Stimulated activated CD4-positive, alpha-beta T cell treated with anti-CD3 and anti-CD28 coated beads, Interleukin-4, amount 100 ng/mL, for 4 hours (primary cell): ENCODE measurements at places on chromosomes 6 and 20.

DNA sequence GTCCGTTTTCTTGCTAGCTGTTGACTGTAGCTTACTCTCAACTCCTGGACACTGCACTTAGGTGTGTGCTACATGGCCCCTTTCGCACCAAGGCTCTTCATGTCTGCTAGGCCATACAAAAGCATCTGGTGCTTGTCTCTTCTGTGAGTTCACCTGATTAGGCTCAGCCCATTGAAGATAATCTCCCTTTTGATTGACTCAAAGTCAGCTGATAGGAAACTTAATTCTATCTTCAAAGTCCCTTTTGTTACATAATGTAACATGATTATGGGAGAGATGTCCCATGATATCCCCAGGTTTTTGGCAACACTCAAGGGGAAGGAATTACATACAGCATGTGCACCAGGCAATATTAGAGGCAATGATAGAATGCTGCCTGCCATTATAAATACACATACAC is 263.0 kb upstream of the JAG1 start:
- DNase-seq: no peak

- DNase-seq: no peak
These were observed 317.8 kb downstream of the C6orf118 start for GRCh38 chr6:164991573-164991972.

DNA sequence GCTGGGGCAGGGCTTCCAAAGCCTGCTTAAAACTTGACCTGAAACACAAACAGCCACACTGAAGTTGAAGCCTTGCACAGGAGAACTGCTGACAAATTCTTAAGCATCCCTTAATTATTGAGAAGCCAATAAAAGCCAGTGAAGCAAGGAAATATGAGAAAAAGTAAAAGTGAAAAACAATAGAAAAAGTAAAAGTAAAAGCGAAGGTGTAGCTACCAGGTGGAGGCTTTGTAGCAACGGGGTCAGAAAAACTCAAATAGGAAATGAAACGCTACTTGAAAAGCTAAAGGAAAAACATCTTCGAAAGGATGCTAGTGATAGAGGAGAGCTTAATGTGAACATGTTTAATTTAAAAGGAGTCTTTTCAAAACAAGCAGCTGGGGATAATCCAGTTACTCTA is 97.4 kb downstream of the IRF4 start:
- no peak for DNase-seq

DNA sequence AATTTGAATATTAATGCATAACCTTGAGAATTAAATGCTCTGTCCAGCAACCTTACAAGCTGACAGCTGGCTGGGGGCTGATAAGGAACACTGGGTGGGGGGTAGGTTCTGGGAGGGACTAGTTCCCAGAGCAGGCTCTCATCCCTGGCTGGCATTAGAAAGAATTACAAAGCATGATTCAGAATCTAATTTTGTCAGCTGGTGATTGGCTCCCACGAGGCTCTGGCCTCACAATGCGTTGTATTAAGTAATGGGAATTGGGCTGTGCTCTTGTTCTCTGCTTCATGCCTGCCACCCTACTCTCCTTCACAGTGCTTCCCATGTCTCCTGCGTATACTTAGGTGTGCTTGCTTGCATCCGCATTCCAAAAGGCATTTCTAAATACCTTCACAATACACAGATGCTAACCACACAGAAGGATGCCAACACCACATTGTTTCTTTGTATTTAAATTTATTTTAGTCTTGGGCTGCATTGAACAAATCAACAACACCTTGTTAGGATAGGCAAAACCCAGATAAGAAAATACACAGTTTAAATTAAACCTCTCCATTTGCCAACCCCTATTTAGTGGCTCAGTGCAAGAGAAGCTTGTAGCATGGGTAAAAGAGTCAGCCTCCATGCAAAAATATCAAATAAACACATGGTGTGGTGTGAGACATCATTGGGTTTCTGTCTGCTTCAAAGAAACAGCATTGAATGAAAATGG is 434.5 kb upstream of the JAG1 start:
- DNase-seq: no peak

DNA sequence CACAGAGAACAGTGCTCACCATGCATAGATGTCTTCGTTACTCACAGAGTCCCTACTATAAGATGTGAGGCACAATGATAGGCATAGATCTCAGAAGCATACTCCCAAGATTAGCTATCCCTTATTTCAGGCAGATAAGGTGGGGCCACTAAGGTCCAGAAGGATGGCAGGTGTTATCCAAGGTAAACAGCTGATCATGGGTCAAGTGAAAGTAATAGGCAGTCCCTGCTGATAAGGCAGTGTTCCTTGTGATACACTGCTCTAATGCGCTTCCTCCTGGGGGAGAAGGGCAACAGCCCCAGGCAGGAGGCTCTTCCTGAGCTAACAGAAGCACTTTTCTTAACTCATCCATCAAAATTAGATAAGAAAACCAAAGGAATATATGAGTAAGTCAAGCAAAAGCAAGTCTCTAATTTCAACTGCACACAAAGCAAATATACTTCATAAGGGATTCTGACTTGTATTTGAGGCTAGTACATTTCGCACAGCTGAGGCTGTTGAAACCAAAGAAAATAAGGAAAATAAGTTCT is 42.2 kb downstream of the METTL24 start:
- no peak for DNase-seq

DNA sequence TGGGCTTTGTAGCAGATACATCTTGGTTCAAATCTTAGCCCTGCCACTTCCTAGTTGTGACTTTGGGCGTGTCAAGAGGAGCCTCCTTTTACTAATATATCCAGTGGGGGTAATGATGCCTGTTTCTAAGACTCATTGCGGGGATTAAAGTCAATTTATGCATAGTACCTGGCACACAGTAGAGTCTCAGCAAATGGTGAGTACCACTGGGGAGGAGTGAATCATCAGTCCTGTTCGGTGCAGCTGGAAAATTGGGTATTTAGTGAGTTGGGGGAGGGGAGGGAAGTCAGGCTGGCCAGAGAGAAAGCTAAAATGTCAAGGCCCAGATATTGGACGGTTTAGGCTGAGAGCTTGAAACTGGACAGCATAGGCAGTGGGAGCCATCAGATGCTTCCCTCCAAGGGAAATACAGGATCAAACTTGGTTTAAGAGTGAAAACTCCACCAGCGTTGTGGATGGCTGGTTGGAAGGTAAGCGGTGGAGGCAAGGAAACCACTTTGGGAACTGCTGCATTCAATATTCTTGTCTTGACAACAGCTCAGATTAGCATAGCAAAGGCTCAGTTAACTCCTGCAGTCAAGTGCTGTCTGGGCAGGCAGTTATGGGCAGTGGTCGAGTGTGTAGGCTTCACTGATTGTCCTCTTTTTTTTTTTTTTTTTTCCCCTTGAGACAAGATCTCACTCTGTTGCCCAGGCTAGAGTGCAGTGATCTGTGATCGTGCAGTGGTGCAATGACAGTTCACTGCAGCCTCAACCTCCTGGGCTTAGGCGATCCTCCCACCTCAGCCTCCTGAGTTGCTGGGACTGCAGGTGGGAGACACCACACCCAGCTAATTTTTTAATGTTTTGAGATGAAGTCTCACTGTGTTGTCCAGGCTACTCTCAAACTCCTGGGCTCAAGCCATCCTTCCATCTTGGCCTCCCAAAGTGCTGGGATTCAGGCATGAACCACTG is 12.9 kb downstream of the PPP1R16B start:
- DNase-seq: no peak

GRCh38 chr6:168837254-168838036 is 396.5 kb downstream of the SMOC2 start:
- DNase-seq: no peak

DNA sequence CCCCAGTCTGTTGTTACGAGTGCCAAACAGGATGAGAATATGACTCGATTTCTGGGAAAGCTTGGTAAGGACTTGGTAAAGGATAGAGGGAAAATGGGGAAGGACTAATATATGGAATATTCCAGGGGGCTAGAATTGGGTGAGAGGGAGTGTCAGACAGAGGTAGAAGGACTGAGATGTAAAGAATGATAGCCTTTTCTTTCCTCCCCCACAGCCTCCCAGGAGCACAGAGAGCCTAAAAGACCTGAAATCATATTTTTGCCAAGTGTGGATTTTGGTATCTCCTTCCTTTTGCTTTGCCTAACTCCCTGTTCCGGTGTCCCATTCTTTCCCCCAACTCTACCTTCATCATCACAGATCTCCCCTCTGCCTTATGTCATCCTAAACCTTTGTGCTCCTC is 3.1 kb downstream of the MSH5 start:
- DNase-seq: no peak

DNA sequence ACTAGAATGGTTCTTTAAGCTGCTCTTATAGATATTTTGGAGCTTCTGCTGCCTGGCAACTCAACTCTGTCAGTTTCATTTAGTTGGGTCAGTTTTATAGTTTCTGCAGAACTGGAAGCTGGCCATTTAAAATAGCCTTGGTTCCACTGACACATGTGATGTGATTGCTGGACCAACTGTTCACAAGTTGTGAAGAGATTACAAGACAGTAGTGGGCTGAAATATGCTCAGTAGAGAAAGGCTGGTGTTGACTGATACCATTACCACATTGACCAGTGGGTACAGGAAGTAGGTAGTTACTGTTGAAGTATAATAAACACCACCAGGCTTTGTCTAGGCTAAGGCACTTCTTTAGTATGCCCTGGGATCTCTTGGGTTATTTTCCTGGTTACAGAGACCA is 39.0 kb downstream of the BCKDHB start:
- DNase-seq: no peak

- DNase-seq: no peak
These were observed 64.0 kb downstream of the VEGFA start for GRCh38 chr6:43833996-43834390.

GRCh38 chr20:12808006-12808567 is 200.7 kb upstream of the SPTLC3 start:
- no peak for DNase-seq

- no peak for DNase-seq
These were observed 265.4 kb downstream of the RIMS1 start for GRCh38 chr6:72151742-72152141.

GRCh38 chr6:110256366-110256765 is 76.1 kb downstream of the CDC40 start:
- DNase-seq: no peak

DNA sequence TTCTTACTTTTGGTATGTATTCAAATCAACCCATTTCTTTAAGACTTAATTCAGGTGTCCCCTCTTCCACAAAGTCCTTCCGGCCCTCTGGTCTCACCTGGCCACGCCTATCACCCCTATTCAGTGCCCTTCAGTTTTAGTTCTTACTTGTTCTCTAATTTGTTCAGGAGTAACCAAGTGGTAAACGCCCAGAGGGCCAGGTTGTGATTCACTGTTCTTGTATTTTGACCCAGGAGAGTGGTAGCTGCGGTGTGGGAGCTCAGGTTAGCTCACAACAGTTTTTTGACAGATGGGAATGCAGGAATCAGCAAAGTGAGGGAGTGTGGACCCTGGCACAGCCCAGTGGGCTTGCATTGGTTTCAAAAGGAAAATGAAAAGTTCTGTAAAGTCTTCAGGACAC is 81.7 kb upstream of the RIPOR2 start:
- DNase-seq: no peak

DNA sequence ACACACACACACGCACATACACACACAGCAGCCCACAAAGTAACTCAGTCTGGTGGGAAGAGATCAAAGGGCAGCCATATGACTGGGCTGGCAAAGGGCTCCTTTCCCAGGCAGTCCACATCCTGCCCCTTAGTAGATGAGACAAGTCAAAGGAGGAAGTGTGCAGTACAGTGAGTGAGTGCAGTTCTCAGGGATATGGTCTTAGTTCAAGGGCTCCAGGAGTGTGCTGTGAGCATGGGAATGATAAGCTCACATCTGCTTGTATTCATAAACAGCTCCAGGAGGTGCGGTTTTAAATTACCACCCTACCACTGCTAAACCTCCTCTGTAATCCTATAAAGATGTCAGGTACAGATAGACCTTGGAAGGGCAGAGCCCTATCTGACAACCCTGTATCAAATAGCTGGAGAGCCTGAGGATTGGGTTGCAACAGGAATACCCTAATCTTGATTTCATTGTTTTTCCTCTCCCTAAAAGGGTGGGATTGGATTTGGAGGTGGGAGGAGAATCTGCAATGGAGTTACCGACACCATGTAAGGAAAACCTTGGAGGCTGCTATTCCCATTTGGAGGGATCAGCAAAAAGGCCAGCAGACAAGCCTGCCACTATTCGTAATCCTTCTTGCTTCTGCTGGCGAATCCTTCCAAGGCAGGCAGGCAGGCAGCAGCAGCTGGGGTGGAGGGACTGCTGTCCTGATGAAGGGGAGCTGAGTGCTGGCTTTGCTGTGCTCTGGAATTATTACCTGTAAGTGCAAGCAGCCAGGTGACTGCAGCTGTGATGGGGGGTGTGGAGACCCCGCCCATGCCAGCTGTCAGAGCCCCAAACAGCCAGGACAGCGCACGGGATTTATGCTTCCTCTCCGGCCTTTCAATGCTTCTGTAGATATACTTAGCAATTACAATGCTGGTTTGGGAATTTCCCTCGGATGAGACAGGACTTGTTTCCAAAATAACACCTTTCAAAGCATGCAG is 342.7 kb downstream of the PRL start:
- no peak for DNase-seq

GRCh38 chr6:100801036-100801435 is 80.1 kb downstream of the ASCC3 start:
- DNase-seq: no peak

DNA sequence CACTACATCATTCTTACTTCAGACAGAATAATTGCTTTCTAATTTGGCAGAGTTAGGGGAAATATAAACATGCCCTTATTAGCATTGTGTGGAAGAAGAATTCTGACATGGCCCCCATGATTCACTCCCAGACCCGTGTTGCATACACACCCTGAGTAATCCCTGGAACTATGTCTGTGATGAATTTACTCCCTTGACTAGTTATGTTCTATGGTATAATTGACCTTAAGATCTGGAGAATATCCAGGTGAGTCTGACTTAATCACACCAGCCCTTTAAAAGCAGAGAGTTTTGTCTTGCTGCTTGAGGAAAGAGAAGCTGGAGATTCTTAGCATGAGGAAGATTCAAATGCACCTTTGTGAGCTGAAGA is 262.9 kb downstream of the SOX4 start:
- no peak for DNase-seq

GRCh38 chr6:33981861-33982260 is 164.0 kb downstream of the GRM4 start:
- DNase-seq: no peak

DNA sequence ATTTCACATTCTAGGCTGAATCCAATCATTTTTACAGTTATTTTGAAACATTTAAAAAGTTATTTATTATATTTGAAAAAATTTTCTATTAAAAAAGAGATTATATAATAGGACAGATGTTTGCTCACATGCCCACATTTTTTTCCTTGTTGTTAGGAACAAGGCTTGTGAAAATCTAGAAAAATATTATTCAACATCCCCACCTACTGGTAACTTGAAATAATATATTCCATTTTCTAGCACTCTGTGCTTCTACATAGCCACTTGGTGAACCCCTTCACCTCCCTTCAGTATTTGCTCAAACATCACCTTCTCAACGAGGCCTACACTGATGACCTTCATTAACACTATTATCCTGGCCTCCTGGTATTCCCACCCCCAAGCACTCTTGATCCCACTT is 18.3 kb upstream of the GPRC6A start:
- no peak for DNase-seq

- no peak for DNase-seq
These were observed 284.4 kb upstream of the RNF24 start for GRCh38 chr20:4299773-4300172.
